ENCODE measurements at places on chromosomes 4 and X. TPM values are rescaled to one million over a fixed set of nuclear protein-coding genes. Genes with fewer than 3 reads are reported as not detected.

DNA sequence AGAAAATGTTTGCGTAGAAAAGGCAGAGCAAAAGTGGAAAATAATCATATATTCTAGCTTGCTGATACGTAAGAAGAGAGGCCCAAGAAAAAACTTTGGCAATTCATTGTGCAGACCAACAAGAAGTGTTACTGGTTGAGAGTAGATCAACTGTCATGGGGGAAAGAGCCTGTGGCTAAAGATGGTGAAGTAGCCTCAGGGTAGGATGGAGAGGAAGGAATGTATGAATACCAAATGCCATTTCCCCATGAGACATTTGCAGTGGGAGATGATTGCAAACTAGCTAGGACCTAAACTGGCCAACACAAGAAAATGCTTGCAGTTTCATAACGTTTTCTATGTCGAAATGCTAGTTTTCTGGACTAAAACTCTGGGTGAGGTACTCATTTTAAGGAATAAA, 47.7 kb upstream of the ADGRL3 start:
- DNase-seq: no peak

DNA sequence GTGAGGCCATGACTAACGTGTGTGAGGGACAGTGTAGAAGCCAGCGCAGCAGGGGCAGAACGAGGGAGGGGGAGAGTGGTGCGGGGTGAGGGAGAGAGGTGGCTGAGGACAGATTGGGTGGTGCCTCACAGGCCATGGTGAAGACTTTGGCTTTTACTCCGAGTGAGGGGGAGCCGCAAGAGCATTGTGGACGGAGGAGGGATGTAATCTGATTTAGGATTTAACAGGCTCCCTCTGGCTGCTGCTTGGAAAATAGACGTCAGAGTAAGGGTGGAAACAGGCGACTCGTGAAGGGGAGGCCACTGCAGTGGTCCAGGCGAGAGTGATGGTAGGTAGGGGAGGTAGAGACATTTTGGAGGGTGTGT, 13.0 kb downstream of the PPP1R3F start:
- DNase-seq: no peak

SLC6A8 gene
- total RNA-seq: 165 TPM

DNA sequence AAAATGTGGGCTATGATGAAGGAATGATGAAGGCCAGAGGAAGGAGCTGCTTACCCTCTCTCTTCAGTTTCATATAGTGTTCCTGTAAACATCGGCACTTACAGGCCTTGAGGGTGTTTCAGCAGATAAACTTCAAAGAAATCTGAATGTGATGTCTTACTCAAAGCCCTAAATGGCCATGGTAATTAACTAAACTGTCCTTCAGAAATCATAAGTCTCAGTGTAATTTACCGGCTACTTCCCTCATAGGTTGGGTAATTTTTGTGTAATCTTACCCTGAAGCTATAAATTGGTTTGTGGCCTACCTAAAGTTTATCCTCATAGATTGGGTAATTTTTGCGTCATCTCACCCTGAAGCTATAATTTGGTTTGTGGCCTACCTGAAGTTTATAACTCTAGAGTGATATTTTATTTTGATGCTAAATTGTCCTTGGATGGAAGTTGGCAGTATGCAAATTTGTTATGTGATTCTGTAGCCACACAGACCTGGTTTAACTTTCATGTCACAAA, 2700.3 kb downstream of the ARAP2 start:
- DNase-seq: no peak

GRCh38 chr4:52914051-52914605, 52.0 kb downstream of the RASL11B start:
- peak; percentile 42 for DNase-seq

FUNDC2 gene
- 82.7 TPM for total RNA-seq

GRCh38 chrX:119062750-119063374, 9.9 kb upstream of the CT47C1 start:
- no peak for DNase-seq

GRCh38 chr4:147034372-147034771, 88.7 kb upstream of the TTC29 start:
- DNase-seq: no peak

VEGFC gene
- total RNA-seq: 14.4 TPM

POU3F4 gene
- 0.52 TPM for total RNA-seq

GRCh38 chr4:102343964-102344519, 1.2 kb downstream of the SLC39A8 start:
- DNase-seq: no peak

- DNase-seq: no peak
Measured at GRCh38 chrX:2251211-2251610, 249.6 kb downstream of the DHRSX start.

DNA sequence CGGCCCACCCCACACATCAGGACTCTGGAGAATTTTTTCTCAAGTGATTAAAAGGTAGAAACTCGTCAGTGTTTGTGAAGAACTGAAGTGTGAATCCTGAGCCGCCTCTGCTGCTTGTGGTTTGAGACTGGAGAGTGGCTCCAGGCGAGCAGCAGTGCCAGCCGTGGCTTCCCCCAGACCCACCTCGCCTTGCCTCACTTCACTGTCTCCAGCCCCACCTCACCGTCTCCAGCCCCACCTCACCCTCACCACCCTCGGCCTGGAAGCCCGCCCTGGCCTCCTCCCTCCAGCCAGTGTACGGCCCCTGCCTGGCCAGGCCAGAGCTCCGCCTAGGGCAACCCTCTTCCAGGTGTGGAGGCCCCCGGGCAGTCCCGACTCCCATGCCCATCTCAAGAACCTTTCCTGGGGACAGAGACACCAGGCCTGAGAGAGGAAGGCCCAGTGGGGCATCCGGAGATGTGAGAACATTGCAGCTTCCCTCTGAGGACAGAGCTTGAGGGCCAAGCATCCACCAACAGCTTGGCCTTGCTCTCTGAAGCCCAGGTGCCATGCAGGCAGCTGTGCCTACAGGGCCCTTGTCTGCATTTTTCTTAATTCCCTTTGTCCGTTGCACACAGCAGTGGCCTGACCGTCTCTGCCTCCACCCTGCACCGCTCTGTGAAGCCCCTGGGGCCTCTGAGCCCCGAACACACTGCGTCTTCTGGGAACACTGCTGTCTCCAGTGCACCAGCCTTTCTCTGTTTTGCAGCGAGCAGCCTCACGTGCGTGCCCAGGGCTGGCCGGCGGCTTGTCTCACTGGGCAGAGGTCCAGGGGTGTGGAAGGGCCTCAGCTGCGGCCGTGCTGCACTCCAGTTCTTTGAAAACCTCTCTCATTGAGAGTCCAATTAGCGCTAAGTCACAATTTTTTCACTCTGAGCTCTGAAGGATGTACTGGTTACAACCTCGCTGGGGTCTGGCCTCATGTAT, 13.8 kb downstream of the SH3BP2 start:
- DNase-seq: peak; percentile 77

RASL11B gene
- 2.6 TPM for total RNA-seq

MAGEA11 gene
- total RNA-seq: not detected

CHIC1 gene
- total RNA-seq: 13.6 TPM

All from mucosa of gallbladder (tissue), 1 donor.